CD4-positive, alpha-beta T cell (primary cell): ENCODE measurements at places on chromosomes 7 and 10.

GRCh38 chr7:91973639-91974038 lies 33.0 kb downstream of the AKAP9 start:
- DNase-seq: no peak

- DNase-seq: no peak
These were observed 77.9 kb downstream of the TMEM178B start for GRCh38 chr7:141151746-141152145.

DNA sequence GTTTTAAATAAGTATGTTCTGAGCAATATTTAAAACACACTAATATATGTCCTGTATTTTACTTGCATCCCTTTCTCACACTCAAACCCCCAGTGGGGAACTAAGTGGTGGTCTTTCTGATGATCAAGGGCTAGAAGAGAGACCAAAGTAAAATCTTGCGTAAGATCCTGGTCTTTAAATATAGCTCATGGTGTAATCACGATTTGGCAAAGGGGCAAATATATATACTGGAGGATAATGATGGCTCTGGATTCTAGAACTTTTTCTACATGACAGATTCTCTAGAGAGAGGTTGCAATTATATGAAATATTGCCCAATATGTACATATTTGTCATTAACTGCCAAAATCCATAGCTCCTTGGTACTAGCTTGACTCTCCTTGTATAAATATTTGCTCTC lies 438.3 kb downstream of the NXPH1 start:
- no peak for DNase-seq

GRCh38 chr7:142770661-142771352 lies at the start of gene PRSS2:
PRSS2 (plus strand) TSS chr7:142770970; CDS start chr7:142770983, 13 bp downstream.
- DNase-seq: no peak

GRCh38 chr7:109259151-109259550 lies 689.5 kb downstream of the DNAJB9 start:
- DNase-seq: no peak
